ENCODE measurements at places on chromosomes 11 and 22.

DNA sequence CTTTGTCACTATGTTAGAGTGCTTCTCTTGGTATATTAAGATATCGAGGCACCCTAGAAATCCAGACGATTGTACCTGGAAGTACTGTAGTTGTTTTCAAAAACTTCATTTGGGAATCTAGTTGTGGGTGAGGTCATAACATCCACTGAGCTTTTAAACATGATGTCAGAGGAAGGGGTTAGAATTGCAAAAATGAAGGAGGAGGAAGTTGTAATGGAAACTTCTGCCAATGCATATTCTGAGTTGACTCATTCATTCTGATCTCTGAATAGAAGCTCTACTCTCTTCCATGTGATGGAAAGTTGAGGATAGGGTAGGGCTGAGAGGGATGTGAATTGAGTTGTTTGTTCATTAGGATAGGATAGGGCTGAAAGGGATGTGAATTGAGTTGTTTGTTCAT is 7.7 kb downstream of the CD44 start:
- DNase-seq, result no peak

DNA sequence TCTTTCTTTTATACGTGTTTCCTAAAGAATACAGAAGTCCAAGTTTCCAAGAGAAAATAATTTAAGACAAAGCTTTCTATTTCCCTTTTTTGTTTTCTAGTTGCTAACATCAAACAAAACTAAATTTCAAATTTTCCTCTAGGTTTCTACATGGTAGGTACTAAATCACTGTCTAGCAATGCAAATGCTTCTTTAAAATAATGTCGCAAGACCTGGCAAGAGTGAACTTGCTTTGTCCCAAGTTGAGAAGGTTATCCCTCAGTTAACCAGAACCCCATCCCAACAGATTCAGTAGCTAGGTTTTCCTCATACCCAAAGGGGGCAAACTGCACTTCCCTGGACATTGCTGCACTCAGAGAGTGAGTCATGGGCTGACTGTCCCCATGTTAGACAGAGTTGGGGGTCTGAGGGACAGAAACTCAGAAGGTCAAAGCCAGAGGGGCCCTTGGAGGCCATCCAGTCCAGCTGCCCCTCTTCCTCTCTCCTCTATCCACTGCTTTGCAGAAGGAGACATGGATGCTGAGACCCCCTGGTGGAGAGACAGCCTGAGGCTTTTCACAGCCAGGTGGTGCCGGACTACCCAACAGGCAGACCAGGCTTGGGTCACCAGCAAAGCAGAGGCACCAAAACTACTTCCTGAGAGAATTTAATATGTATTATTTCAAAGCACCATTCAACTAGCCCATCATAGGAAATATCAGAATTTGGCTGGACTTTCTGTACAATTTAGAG is 23.1 kb downstream of the OR2AT4 start:
- DNase-seq, result no peak

- DNase-seq, result no peak
These were observed 26.0 kb downstream of the LRRC32 start for GRCh38 chr11:76644591-76644990.

DNA sequence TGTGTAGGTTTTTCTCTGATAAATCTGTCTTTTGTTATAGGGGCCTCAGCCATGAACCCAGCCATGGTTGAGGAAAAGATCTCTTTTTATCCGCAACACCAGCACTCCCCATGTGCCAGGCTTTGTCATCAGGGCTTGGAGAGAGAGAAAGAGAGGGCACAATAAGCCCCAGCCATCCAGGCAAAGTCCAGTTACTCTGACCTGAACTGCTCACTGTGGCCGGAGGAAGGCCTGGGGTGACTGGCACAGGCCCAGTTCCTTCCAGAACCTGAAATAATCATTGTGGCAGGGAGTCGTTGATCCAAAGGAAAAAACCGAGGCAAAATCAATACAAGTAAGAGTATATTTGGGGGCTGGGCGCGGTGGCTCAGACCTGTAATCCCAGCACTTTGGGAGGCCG is 3.9 kb upstream of the ARHGAP8 start:
- DNase-seq, result no peak

DNA sequence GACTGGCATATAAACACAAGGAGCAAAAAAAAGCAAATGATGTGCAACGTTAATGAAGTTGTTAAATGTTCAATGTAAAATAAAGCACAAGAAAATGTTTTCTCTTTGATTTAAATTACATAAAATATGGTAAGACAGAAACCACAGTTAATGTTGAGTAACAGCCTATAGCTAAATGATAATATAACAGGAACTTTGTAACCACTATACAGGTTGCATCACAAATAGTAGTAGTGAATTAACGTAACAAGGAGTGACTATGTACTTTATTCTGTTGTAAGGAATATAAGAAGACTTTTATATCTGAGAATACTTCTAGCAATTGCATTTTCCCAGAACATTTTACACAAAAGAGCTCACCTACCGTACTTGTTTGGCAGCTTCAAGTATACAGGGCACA is 16.9 kb downstream of the SAAL1 start:
- DNase-seq, result no peak

- no peak for DNase-seq
These were observed 5.1 kb upstream of the SLC22A8 start for GRCh38 chr11:63020671-63021291.

- no peak for DNase-seq
These were observed 78.8 kb downstream of the IGLL1 start for GRCh38 chr22:23501261-23501619.

DNA sequence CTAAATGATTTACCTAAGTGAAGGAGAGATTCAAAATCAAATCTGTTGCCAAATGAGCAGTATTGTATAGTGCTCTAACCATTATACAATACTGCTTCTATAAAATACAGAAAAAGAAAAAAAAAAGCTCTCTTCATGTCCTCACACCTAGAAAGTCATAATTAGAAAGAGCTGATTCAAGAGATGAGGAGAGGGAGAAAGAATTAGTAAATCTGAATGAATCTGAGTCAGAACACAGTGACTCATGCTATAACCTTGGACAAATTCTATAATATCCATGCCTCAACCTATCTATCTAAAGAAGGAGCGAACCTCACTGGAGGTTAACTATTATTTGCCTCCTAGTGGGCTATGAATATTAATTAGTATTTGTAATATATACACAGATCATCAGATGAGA is 29.4 kb downstream of the AMBRA1 start:
- peak; percentile 32 for DNase-seq

DNA sequence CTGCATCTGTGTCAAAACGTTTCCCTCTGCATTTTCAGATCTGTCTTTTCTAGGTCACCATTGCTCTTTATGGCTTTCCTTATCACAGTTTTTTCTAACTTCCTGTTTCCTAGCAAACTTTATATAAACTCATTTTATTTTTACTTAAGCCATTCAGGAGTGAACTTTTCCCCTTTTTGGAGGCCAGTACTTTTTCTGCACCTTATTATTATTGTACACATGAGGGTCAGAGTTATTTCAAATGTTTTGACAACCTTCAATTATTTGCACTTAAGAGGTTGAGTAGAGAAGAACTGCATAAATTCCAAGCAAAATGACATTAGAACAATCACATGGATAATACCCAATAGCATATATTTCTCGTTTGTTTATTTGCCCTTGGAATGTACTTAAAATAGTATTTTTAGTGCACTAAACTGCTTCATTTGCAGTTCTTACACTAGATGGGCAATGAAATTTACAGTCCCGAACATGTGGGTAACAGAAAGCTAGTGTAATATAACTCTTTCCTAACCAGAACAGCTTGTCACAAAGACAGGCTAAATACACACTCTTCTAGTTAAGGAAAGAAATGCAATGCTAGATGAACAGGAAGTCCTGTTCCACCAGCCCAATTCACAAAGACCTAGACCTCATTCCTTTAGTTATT is 79.5 kb downstream of the UBASH3B start:
- DNase-seq, result no peak

- no peak for DNase-seq
These were observed 69.7 kb upstream of the BMAL1 start for GRCh38 chr11:13207665-13208594.

DNA sequence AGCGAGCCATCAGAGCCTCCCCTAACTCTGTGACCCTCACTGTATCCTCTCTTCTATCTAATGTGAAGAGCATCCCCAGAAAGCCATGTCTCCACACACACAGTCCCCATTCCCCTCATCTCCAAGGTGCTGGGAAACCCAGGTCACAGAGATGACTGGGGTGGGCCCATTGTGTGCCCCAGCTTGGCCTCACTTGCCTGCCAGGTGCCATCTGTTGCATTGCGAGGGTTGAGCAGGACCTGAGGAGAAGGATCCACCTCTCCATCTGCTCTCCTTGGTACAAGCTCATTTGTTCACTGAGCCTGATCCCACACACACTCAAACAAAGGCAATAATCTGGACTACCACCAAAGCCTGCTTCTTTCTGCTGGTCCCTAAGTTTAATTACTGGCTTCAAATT is 118.8 kb downstream of the SPATA19 start:
- no peak for DNase-seq

GRCh38 chr22:39952347-39952746 is 7.8 kb upstream of the TMA7B start:
- no peak for DNase-seq

- DNase-seq, result no peak
These were observed 13.6 kb upstream of the ABCC8 start for GRCh38 chr11:17490232-17490631.

DNA sequence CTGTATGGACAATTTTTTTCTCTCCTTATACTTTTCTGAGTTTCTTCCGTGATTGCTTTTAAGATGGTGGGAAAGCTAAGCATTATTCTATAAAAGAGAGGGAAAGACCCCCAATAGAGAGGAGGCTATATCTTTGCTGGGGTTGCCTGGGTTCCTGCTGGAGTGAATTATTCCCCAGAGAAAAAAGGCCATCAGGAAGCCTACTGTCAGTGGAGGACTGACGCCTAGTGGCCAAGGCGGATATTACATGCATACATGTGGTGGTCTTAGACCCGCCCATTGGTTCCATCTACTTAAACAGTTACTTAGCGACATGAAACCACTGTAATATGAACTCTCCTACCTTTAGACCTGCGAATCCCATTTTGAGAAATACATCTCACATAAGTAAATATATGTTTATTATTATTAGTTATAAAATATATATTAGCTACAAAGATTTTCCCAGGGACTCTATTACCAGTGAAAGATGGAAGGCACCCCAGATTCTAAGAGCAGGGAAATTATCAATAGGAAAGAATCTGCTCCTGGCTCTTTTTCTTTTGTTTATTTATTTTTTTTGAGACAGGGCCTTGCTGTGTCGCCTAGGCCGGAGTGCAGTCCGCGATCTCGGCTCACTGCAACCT is 15.7 kb upstream of the PGA3 start:
- peak; percentile 71 for DNase-seq

DNA sequence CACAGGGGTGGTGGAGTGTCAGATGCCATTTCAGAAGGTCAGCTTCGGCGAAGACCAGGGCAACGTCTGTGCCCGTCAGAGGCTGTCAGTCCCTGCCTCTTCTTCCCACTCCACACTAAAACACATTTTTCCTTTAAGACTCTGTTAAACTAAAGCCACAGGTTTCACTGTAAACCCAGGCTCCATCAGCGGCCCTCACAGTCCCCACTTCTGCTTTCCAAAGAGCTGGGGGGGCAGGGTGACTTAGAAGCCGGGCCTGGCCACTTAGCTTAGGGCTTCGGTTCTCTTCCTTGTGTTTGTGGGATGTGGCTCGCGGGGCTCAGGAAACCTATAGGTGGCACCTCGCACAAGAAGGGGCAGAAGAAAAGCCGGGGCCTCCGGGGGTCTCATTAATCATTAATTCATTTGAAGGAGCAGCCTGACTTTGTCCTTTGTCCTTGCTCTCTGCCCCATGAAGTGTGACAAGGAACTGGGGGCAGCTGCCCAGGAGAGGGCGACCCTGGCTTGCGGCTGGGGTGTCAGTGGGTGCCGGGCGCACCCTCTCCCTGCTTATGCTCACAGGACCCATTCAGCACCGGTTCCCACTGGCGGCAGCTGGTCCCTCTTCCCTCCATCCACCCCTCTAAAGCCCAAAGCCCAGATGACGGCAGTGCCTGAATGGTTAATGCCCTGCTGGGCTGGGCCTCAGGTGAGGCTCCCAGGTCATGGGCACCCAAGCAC is 4.1 kb downstream of the SLC25A45 start:
- no peak for DNase-seq

- no peak for DNase-seq
These were observed 706.8 kb downstream of the KCNA4 start for GRCh38 chr11:29309992-29310391.

GRCh38 chr11:12126344-12127019 is 16.1 kb downstream of the MICAL2 start:
- DNase-seq, result peak; percentile 16

DNA sequence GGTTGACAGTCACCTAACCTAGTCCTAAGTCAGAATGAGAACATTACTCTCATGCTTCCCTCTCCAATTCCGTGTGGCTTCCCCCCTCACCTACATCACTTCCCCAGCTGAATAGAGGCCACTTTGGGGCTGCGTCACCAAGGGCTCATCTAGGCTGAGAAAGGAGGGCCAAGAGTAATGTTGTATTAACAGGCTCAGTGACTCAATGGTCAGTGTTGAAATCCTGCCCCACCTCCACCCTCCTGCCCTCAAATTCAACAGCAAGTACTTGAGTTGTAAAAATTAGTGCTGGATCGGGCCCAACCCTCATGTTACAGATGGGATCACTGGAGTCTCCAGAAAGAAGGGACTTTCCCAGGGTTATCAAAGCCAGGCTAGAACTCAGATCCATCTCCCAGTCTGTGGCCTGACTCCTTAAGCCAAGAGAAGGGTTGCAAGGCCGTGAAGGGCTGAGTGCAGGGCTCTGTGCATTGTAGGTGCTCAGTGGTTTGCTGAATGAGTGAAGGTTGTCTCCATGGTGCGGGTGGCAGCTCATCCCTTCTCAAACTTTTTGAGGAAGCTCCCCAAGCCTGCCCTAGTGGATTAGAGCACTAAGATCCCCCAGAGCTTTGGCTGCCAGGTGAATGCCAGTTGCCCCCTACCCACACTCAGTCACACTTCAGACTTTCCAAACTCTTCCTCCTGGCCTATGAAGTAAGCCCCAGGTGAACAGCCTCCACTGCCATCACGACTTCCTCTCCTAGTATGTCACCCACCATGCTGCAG is 3.2 kb downstream of the DGAT2 start:
- DNase-seq, result no peak

- no peak for DNase-seq
These were observed 51.1 kb downstream of the RCN1 start for GRCh38 chr11:32141745-32142546.

DNA sequence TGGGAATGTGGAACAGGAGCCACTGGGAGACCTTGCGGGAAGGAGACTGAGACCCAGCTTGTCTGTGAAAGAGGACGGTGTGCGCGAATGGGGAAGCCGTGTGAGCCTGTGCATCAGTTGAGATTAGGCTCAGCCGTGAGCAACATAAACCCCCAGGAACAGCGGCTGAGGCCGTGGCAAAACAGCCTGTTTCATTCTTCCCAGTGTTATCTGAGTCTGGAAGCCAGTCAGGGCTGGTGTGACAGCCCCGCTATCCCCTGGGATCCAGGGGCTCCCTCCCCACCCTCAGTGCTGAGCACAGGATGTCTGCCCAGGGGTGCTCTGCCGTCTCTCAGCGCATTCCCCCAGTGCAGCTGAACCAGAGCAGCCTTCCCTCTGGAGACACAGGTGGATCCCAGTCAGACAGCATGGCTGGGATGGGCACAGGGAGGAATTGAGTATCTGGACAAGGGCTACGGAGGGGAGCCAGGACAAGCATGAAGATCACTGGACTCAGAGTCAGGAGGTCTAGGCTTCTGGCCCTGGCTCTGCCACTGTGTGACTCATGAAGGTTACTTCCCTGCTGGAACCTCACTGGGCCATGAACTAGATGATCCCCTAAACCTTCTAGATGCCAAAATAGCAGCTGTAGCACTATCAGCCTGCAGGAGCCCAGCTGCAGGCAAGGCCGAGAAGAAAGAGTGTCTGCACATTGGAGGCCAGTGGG is 8.6 kb downstream of the OAF start:
- no peak for DNase-seq

- DNase-seq, result no peak
These were observed 27.3 kb upstream of the PACSIN2 start for GRCh38 chr22:43042101-43042780.

- no peak for DNase-seq
These were observed at the start of gene SLC1A2 for GRCh38 chr11:35419184-35419829. Gene SLC1A2, minus strand, starts transcription at chr11:35419558. Its CDS starts 592 bp downstream, at chr11:35418966.
